Prostate gland (tissue), 2 donors: ENCODE measurements at places on chromosomes 13 and 19. TPM values are rescaled to one million over a fixed set of nuclear protein-coding genes. Genes with fewer than 3 reads are reported as not detected.

TMC4 gene
- 88.6 TPM for total RNA-seq

KCTD15 gene
- total RNA-seq = 74.6 TPM

DNAJB1 gene
- total RNA-seq = 91.6 TPM

DNAAF3 gene
- 16.1 TPM for total RNA-seq

SIRT2 gene
- 89.0 TPM for total RNA-seq

C2CD4C gene
- 0.59 TPM for total RNA-seq

SHISA2 gene
- total RNA-seq = 2.6 TPM

KCTD4 gene
- not detected for total RNA-seq

MEDAG gene
- total RNA-seq = 0.23 TPM

CILP2 gene
- total RNA-seq = 0.68 TPM

USP12 gene
- 11.3 TPM for total RNA-seq

DNA sequence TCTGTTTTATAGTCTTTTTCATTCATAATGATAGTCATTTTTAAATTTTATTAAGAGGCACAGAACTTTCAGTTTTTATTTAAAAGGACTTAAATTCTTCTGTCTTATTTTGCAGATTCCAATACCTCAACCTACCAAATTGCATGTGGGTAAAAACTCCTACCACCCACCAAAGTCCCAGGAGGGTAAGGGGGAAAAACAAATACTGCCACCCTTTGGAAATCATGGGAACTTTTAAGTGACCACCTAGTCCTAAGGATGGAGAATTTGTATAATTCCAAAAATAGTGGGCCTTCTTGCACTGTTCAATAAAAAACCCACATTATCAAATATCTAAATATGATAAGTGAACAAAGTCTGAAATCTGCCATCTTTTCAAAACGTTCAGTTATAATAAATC lies 9.7 kb downstream of the SUPT20H start:
- no peak overlapping the region for H3K27ac ChIP-seq
- no peaks in the 10 kb centered on the region for H3K27me3 ChIP-seq
- no peak overlapping the region for H3K4me3 ChIP-seq
- H3K4me1 ChIP-seq = no peaks in the 10 kb centered on the region

GRCh38 chr13:83633746-83634145 lies 248.5 kb downstream of the SLITRK1 start:
- H3K4me1 ChIP-seq = no peaks in the 10 kb centered on the region
- no peak overlapping the region for H3K4me3 ChIP-seq
- DNase-seq = no peak
- no peak overlapping the region for H3K27ac ChIP-seq
- no peaks in the 10 kb centered on the region for H3K36me3 ChIP-seq

DNA sequence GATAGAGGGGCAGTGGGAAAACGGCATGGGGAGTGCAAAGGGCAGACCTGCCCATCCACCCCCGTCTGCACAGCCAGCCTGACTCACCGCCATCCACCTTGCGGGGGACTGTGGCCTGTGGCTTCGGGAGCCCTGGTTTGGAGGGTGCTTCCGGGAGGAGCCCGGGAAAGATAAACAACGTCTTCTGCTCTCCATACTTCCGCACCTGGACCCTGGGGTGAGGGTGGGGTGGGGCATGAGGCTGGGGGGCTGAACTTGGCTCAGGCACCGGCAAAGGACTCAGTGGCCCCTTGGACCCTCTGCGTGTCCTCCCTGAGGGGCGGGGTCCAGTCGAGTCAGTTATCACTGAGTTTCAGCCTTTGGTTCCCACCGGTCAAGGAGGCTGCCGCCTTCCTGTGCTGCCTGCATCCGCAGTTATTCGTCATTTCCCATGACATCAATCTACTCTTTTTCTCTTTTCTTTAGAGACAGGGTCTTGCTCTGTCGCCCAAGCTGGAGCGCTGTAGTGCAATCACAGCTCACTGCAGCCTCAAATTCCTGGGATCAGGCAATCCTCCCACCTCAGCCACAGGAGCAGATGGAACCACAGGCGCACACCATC lies 3.2 kb downstream of the GPR108 start:
- H3K27me3 ChIP-seq = no peaks in the 10 kb centered on the region
- H3K4me1 ChIP-seq = peaks cover 16% of the 10 kb centered on the region
- no peak for DNase-seq
- no peak overlapping the region for H3K27ac ChIP-seq
- peaks cover 7% of the 10 kb centered on the region for H3K36me3 ChIP-seq

GRCh38 chr13:23098161-23098907 lies 82.4 kb upstream of the SGCG start:
- no peaks in the 10 kb centered on the region for H3K36me3 ChIP-seq
- H3K4me1 ChIP-seq = no peaks in the 10 kb centered on the region
- H3K27ac ChIP-seq = no peak overlapping the region
- no peak overlapping the region for H3K4me3 ChIP-seq
- no peak for DNase-seq

DNA sequence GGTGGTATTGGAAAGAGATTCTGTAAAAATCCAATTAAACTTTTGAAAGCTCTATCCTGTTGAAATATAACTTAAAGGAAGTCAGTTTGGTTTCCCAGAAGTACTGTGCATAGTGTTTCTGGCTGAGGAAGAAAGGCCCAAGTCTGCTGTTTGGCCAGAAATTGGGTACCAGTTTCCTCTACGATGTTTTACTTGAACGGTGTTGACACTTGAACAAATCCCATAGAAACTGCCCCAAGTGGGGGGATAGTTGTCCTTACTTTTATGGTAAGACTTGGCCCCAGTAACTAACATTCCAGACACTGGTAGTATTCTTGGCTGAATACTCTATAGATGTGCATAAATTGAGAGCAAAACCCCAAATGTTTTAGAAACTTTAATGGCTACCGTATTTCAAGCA lies 14.2 kb downstream of the KLF5 start:
- no peaks in the 10 kb centered on the region for H3K27me3 ChIP-seq
- H3K4me3 ChIP-seq = no peak overlapping the region
- DNase-seq = no peak
- no peak overlapping the region for H3K27ac ChIP-seq

DNA sequence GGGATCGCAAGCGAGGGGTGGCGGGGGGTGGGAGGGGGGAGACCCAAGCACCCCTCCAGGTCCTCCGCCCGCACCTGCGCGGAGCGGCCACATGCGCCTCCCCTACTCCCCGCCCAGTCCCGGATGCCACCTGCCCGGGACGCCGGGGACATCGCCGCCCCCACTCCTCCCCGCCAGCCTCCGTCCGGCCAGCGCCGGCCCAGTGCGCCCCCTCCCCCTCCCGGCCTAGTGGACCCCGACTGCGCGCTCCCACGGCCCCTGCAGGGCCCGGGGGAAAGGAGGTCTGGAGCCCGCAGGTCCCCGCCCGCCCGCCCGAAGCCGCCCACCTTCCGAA lies 263 bp downstream of the RHPN2 start:
- H3K4me3 ChIP-seq = peak overlapping the region; percentile 69
- peak; percentile 50 for DNase-seq
- no peaks in the 10 kb centered on the region for H3K27me3 ChIP-seq

DNA sequence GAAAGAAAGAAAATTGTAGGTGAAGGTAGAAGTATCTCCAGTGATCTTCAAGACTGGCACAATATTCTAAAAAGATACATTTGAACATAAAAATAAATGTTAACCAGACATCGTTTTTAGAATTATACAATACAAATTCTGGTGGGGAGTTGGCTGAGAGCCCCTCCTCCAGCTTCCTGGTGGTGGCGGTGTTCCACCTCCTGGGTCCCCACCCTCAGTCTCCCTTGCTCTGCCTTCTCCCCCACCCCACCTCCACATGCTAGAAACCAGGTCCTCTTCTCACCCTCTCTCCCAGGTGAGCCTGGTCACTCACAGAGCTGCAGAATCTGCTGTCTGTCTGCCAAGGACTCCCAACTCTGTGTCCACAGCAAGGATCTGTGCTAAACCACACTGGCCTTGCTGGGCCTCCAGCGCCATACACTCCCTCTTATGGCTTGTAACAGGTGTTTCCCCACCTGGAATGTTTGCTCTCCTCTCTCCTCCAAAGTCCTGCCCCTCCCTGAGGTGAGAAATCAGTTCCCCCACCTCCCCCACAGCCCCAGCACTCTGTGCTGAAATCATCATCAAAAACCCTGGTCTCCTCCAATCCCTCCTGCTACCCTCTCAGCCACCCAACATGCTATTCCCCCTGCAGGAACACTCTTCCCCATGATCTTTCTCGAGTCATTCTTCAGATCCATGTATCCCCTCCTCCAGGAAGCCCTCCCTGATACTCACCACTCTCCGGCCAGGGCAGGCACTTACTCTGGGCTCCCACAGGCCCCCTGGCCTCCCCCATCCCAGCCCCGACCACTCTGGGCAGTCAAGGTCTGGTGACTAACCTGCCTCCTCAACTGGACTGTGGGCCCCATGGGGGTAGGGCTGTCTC lies 20.5 kb upstream of the CYP2S1 start:
- H3K4me3 ChIP-seq = no peak overlapping the region
- no peak overlapping the region for H3K27ac ChIP-seq
- no peaks in the 10 kb centered on the region for H3K36me3 ChIP-seq
- no peak for DNase-seq
- no peaks in the 10 kb centered on the region for H3K4me1 ChIP-seq

DNA sequence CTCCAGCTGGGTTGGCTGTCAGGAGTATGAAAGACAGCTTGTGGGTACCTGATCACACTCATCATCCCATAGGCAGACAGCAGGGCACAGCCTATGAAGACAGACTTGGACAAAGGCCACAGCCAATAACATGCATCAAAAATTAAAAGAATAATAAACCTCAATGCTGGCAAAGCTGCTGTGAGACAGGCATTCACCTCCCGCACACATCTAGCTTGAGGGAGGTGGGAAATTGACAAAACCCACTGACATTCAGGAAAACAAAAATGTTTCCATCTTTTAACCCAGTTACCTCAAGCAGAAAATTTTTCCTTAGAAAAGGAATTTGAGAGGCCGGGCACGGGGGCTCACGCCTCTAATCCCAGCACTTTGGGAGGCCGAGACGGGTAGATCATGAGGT lies 14.4 kb downstream of the IL12RB1 start:
- no peaks in the 10 kb centered on the region for H3K4me1 ChIP-seq
- no peak overlapping the region for H3K27ac ChIP-seq
- no peak overlapping the region for H3K4me3 ChIP-seq
- no peaks in the 10 kb centered on the region for H3K27me3 ChIP-seq
- H3K36me3 ChIP-seq = no peaks in the 10 kb centered on the region

- no peaks in the 10 kb centered on the region for H3K36me3 ChIP-seq
- DNase-seq = peak; percentile 90
- H3K27ac ChIP-seq = peak overlapping the region; percentile 70
- H3K27me3 ChIP-seq = no peaks in the 10 kb centered on the region
Observed at GRCh38 chr19:17475541-17476115, 5.3 kb downstream of the SLC27A1 start.

DNA sequence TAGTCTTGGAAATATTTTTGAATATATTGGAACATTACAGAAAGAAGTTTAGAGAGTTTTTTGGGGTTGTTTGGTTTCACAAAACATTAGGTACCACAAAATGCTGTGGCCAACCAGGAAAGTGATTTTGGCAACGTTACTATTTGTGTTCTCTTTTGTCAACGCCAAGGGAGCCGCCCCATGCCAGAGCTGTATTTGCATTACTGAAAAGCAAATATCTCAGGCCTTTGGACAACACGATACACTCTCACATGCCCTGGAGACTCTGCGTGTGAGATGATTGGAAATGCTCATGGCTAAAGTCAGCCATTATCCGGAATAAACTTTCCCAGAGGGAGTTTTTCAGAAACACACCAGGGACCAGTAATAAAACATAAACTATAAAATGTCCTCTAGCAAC lies 324.6 kb downstream of the SHISA2 start:
- H3K27ac ChIP-seq = peak overlapping the region; percentile 69
- H3K27me3 ChIP-seq = no peaks in the 10 kb centered on the region
- no peaks in the 10 kb centered on the region for H3K4me1 ChIP-seq
- peak; percentile 87 for DNase-seq

DNA sequence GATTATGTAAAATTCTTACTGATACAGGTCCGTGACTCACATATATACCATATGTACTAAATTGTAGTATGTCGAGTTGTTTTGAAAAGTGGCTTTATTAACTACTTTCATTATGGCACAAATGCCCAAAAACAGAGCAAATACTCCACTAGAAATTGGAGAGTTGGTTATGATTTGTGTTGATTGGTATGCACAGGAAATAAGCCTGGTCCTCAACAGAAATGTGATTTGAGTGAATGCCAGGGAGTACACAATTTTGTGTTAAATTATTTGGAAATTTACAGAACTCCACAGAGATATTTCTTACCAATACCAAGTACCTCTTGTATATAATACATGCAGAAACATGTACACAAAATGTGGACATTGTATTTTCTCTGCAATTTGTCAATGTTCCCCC lies 676.7 kb downstream of the PCDH9 start:
- no peaks in the 10 kb centered on the region for H3K36me3 ChIP-seq
- no peak overlapping the region for H3K4me3 ChIP-seq
- H3K27ac ChIP-seq = no peak overlapping the region

DNA sequence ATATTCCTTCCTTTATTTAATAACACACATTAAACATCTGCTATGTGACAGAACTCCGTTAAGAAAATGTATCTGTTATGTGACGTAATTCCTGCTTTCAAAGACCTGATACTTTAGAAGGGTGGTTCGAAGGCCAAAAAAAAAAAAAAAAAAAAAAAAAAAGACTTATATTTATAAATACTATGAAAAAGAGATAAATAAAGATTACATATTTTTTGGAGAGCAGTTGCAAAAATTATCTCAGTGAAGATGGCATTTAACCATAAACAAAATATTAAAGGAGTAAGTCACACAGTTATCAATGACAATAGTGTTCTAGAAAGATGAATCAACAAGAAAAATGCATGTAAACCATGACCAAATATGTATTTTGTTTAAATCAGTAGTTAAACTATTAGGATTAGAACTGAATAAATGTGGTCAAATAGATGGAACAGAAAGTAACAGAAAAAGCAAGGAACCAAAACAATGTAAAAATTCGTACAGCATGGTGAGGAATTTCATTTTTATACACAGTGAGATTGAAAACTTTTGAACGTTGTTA lies 612.3 kb upstream of the SLITRK5 start:
- no peaks in the 10 kb centered on the region for H3K36me3 ChIP-seq
- DNase-seq = no peak
- no peak overlapping the region for H3K4me3 ChIP-seq

- no peak overlapping the region for H3K4me3 ChIP-seq
- DNase-seq = no peak
- no peaks in the 10 kb centered on the region for H3K4me1 ChIP-seq
- H3K36me3 ChIP-seq = no peaks in the 10 kb centered on the region
- H3K27ac ChIP-seq = no peak overlapping the region
Observed at GRCh38 chr13:74466020-74466419, 331.8 kb upstream of the KLF12 start.

DNA sequence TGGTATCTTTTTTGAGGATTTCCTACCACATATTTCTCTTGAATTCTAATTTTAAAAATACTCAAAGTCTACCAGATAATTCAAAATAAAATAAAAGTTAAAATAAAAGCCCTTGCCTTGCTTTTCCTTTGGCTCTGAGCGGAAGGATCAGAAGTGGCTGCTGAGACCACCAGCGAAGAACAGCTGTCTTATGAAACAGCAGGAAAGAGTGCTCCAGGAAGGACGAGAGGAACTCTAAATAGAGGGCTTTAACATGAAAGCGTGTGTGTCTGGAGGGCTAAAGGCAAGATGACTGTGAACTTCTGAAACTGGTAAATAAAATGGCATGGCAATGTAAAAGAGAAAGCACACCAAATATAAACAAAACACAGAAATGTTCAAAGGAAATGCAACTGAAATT lies 521.5 kb upstream of the SPRY2 start:
- H3K4me3 ChIP-seq = no peak overlapping the region
- H3K36me3 ChIP-seq = no peaks in the 10 kb centered on the region
- H3K27me3 ChIP-seq = no peaks in the 10 kb centered on the region
- no peaks in the 10 kb centered on the region for H3K4me1 ChIP-seq
- no peak overlapping the region for H3K27ac ChIP-seq

- no peaks in the 10 kb centered on the region for H3K27me3 ChIP-seq
- no peaks in the 10 kb centered on the region for H3K4me1 ChIP-seq
- H3K36me3 ChIP-seq = no peaks in the 10 kb centered on the region
- no peak overlapping the region for H3K4me3 ChIP-seq
- DNase-seq = peak; percentile 9
Observed at GRCh38 chr13:60838581-60838980, 441.6 kb downstream of the TDRD3 start.

GRCh38 chr13:71219698-71220415 lies 647.1 kb downstream of the DACH1 start:
- no peaks in the 10 kb centered on the region for H3K36me3 ChIP-seq
